ENCODE measurements at places on chromosomes 7 and 10.
A peak's percentile ranks its signal among the peaks of the same experiment; 100 is the strongest.

DNA sequence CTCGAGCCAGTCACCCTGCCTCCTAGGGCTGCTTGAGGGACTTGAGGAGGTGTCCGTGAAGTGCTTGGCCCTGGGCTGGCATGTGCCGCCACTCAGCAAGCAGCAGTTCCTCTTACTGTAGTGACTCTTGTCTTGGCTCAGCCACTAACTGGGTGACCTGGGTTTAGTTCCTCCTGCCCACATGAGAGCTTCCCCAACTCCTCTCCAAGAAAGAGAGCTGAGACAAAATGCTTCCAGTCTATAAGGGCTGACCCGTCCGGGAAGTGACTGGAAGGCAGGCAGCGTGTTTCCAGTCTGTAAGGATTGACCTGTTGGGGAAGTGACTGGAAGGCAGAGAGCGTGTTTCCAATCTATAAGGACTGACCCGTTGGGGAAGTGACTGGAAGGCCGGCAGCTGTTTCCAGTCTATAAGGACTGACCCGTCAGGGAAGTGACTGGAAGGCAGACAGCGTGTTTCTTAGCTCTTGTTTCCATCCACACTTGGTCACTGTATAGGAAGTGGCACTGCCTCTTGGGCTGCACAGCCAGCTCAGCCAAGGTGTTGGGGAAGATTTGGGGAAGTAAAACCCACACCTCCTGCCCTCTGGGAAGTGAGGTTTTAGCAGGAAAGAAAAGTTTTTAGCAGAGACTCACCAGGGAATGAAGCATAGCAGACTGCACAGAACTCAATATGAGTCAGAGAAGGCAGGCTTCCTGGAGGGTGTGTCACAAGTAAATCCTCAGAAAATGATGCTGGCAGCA, 53.3 kb upstream of the PPIF start:
- peak; percentile 38 for DNase-seq

DNA sequence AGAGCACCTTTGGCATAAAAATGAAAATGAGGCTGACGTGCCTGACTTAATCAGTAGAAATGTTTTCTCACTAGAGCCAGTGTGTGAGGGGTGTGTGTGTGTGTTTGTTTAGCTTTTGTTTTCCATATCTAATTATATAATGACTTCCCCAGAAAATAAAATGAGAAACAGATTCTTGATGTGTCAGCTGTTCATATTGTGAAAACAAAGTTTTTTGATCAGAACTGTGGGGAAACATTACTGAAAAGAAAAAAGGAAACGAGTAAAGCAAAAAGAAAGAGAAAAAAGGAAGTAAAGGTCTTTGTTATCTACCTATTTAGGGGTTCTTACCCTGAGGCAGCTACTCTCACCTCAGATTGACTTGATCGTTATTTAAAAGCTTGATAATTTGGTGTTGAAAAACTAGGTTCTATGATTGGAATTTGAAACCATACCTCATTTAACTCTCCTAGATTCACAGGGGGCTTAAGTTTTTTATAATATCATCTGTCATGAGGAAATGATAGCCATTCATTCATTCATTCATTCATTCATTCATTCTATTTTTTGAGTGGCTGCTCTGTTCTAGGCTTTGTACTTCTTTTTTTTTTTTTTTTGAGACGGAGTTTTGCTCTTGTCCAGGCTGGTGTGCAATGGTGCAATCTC, 58.0 kb downstream of the CREM start:
- peak; percentile 16 for DNase-seq

DNA sequence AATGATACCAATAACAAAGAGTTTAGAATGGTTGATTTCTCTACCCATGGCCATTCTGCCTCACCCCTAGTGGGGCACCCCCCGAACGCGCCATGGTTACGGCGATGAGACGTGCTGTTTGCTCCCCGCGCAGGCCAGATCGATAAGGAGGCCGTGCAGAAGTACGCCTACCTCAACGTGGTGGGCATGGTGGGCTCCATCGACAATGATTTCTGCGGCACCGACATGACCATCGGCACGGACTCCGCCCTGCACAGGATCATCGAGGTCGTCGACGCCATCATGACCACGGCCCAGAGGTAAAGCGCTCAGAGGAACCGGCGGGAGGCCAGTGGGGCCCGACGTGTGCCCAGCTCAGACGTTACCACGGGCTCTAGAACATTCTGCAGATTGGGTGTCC, 36.3 kb downstream of the PFKP start:
- DNase-seq: no peak

- no peak for DNase-seq
Observed at GRCh38 chr10:16381083-16381482, 55.7 kb upstream of the PTER start.

GRCh38 chr7:50812841-50813475, 30.3 kb upstream of the GRB10 start:
- DNase-seq: peak; percentile 73

GRCh38 chr7:104008107-104008506, 18.6 kb upstream of the RELN start:
- no peak for DNase-seq

- DNase-seq: peak; percentile 37
Observed at GRCh38 chr7:42495256-42495655, 258.2 kb upstream of the GLI3 start.

- no peak for DNase-seq
Observed at GRCh38 chr7:148883266-148884048, 634 bp downstream of the EZH2 start.

- no peak for DNase-seq
Observed at GRCh38 chr7:17364671-17365070, 66.2 kb downstream of the AHR start.

- peak; percentile 31 for DNase-seq
Observed at GRCh38 chr10:21993360-21994001, 10.0 kb downstream of the DNAJC1 start.

- no peak for DNase-seq
Observed at GRCh38 chr10:86313621-86314041, 53.0 kb downstream of the GRID1 start.

- peak; percentile 27 for DNase-seq
Observed at GRCh38 chr7:149334930-149335329, 72.9 kb downstream of the ZNF783 start.

DNA sequence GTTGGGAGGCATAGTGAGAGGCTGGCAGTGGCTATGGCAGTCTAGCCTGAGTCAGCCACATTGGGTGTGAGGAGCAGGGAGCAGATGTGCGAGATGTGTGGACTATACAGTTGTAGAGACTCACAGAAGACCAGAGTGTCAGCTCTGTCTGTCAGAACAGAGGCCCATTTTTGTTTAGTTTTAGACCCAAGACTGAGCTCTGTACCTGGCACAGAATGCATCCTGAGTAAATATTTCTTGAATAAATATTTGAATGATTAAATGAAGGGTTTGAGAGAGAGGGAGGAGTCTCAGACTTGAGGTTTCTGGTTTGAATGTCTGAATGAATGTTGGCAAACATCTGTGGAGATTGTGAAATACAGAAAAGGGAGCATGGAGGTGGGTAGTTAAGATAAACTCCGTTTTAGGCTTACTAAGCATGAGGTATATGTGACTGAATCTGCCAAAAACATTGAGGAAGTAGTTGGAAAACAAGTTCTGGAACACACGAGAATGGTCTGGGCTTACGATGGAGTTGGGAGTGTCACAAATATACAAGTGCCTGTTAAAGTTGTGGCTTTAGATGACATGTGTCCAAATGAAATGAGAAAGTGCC, 3.6 kb downstream of the SEC23IP start:
- peak; percentile 78 for DNase-seq

DNA sequence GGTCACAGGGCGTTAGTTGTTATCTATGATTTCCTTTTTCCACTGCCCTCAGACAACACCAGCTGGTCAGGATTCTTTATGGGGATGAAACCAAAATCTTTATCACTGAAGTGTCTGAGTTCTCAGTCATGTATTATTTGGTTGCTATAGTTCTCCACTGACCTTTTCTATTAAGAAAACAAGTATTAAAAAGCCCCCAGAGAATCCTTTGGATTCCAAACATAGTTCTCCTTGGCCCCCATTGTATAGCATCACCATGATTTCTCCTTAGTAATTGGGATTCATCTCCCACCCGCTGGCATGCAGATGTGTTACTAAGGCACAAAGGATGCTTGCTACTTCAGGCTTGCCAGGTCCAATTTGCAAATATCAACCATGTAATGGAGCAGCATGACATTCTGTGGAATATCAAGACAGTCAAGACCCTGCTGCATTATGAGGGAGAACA, 94.3 kb downstream of the IQUB start:
- no peak for DNase-seq

DNA sequence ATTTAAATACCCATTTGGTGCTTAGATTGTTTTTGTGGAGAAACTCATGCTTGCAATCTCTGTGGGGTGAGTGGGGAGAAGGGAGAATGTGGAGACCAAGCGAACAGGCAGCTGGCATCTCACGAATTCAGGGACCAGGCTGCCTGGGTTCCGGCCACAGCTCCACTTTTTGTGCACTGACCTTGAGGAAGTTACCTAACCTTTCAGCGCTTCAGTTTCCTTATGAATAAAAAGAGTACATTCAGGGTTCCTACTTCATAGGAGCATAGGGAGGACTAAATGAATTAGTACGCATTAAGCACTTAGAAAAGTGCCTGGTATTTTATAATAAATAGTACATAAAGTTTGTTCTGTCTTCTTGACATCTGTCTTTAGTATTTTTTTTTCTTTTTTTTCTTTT, 72.5 kb downstream of the PRTFDC1 start:
- no peak for DNase-seq

DNA sequence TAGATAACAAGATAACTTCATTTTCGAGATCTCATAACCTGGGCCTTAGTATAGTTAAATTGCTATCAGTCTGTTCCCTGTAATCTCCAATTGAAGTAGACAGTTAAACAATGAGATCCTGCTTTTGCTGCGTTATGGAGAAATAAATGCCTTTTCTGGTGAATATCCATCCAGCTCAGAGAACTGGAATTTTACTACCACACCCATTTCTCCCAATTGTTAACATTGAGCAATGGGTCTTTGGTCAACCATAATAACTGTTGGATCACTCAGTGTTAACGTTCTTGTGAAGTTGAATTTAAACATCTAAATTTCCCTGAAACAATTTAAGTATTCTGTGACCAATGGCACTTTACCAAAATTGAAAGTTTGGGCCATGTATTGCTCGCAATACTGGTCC, 3.0 kb downstream of the CALU start:
- DNase-seq: peak; percentile 90

- DNase-seq: peak; percentile 51
Observed at GRCh38 chr7:85186083-85186520, 754 bp downstream of the SEMA3D start.

GRCh38 chr7:147413557-147413870, 1177.1 kb upstream of the C7orf33 start:
- DNase-seq: peak; percentile 11

GRCh38 chr7:105224884-105225651, 163.7 kb downstream of the SRPK2 start:
- DNase-seq: peak; percentile 88

DNA sequence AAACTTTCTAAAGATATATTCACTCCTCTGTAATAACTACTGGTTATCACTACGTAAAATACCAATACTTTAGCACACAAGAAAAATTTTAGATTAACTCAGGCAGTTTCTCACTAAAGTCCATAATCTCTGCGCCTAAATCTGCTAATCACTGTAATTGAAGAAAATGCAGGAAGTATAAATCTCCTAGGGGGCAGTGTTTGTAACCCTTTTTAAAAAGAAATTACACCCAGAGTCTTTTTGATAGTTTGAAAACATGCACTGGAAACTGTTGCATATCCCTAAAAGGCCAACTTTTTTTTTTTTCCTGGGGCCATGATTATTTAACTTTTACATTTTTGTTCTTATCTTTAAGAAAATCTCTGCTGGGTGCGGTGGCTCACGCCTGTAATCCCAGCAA, 209.6 kb downstream of the KIAA1217 start:
- no peak for DNase-seq

DNA sequence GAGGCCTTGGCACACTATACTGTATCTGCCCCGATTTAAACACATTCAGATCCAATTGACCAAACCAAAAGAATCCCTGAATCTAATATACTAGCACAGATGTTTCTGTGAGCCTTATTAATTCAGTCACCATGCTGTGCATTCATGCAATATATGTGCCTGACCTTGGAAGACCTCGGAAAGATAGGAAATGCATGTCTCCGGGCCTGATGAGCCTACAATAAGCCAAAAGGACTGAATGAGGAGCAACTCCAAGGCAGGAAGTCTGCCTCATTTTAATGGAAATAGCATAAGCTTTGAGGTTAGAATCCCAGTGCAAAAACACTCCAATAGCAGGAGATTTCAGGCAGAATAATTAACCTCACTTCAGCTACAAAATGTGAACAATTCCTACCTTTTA, 316.7 kb downstream of the LRRTM3 start:
- no peak for DNase-seq

DNA sequence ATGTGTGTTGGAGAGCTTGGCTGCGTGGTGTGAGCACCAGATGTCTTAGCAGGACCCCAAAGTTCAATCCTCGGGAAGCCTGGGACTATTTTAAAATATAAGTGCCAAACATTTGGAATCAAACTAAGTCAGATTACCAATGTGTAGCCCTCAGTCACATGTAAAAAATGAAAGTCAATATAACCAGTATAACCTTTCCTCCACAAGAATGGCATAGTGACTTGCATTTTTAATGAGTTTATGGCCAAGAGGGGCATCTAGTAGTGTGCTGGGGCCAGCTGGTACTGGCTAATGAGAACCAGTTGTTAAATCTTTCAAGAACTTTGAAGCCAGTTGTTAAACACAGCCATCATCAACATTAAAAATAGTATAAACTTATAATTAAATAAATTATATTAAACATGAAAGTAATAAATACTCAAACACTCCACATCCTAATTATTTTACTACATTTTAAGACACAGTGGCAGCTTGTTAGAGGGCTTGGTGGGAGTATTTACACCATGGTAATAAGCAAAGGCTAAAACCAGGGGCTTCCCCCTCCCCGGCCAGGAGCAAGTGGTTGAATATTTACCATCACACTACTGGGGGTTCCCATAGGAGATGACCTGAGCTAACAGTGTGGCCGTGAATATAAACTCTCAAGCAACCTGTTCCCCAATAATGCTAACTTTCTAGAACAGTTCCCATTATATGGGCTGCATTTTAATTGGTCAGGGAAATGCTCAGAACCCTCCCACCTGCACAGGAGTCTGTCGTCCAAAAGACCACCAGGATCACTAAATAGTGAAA, 7.9 kb upstream of the FAM170B start:
- peak; percentile 40 for DNase-seq

GRCh38 chr7:71566376-71566775, 434.4 kb downstream of the GALNT17 start:
- DNase-seq: no peak

GRCh38 chr10:28983799-28984198, 305.1 kb upstream of the LYZL1 start:
- DNase-seq: peak; percentile 5

DNA sequence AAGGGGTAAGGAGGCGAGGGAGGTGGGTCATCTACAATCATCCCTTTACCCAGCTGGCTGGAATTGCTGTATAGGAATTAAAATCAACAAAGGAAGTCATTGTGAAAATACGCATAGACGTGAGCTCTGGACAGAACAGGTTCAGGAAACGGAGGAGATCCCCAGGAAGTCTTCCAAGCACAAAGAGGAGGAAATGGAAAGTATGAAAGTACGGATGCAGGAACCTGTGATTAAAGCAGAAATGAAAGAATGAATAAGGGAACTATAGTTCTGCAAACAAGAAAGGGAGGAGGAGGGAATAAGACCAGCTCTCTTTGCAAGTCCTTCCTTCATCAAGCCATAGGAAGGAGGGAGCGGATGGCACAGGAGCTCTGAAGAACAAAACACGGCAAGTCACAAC, 61.8 kb downstream of the PYROXD2 start:
- DNase-seq: no peak

Measured in AG10803 (cell line).